ENCODE measurements at places on chromosomes 16 and 17. TPM values are rescaled to one million over a fixed set of nuclear protein-coding genes. Genes with fewer than 3 reads are reported as not detected.
A peak's percentile ranks its signal among the peaks of the same experiment; 100 is the strongest.

The SLC16A13 gene
- 0.97 TPM for total RNA-seq

DNA sequence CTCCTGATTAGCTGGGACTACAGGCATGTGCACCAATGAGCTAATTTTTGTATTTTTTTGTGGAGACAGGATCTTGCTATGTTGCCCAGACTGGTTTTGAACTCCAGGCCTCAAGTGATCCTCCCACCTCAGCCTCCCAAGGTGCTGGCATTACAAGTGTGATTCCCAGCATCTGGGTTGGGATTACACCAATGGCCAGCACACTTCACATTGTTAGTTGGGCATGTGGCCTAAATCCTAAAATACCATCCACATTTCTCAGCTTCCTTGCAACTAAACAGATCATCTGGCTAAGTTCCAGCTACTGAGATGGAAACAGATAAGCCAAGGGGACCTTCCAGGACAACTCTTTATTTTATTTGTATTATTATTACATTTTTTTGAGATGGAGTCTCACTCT, 9.9 kb downstream of the RABEP2 start:
- H3K27ac ChIP-seq = no peak overlapping the region
- no peaks in the 10 kb centered on the region for H3K4me1 ChIP-seq
- no peak overlapping the region for H3K4me3 ChIP-seq
- no peaks in the 10 kb centered on the region for H3K36me3 ChIP-seq
- DNase-seq = no peak

GRCh38 chr16:58440131-58440530, 47.9 kb downstream of the GINS3 start:
- DNase-seq = no peak
- no peak overlapping the region for H3K27ac ChIP-seq
- H3K4me1 ChIP-seq = peaks cover 15% of the 10 kb centered on the region
- no peaks in the 10 kb centered on the region for H3K27me3 ChIP-seq
- H3K36me3 ChIP-seq = no peaks in the 10 kb centered on the region

DNA sequence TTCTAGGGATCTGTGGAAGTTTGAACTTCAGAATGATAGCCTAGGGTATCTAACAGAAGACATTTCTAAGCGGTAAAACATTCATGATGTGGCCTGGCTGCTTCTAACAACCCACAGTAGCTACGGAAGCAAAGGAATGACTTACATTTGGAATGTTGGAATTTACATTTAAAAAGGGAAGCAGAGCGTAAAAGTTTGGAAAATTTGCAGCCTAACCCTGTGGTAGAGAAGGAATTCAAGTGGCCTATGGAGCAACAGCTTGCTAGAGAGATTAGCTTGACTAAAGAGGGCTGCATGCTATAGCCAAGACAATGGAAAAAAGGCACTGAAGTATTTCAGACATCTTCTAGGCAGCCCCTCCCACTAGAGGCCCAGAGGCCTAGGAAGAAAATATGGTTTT, 50.1 kb downstream of the HNF1B start:
- no peaks in the 10 kb centered on the region for H3K4me1 ChIP-seq
- DNase-seq = no peak
- no peak overlapping the region for H3K4me3 ChIP-seq
- no peak overlapping the region for H3K27ac ChIP-seq

The STH gene
- not detected for total RNA-seq

DNA sequence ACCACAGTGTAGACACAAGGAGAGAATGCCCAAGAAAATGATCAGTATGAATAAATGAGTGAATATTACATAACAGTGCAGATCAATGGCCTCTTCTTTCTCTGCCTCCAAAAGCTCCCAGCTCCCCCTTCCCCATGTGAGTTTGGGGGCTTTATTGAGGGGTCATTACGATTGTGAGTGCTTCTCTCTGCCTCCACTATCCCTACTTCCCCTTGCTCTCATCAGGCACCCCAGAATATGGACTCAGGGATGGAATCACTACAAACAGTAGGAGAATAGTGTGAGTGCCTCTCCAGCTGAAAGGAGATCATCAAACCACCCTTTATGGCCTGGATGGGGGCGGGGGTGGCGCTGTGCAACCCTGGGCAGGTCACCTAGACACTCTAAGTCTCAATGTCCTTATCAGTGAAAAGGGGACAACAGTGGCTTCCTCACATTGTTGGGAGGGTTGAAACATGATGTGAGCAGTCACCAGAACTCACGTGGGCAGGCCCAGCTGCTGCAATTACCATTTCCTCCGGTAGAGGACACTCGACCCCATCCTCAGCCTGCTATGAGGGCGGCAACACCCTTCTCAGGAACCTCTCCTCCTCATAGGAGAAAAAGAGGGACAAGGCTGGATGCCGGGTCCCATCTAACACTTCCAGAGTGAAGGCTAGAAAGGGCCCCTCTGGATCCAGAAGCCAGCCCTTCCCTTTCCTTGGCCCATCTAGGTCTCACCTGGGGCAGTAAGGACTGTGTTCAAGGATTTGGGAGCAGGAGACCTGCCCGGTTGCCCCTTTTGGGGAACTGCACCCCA, 2.1 kb upstream of the EPOP start:
- peak; percentile 89 for DNase-seq
- H3K4me1 ChIP-seq = peaks cover 11% of the 10 kb centered on the region
- no peak overlapping the region for H3K4me3 ChIP-seq
- no peaks in the 10 kb centered on the region for H3K36me3 ChIP-seq

DNA sequence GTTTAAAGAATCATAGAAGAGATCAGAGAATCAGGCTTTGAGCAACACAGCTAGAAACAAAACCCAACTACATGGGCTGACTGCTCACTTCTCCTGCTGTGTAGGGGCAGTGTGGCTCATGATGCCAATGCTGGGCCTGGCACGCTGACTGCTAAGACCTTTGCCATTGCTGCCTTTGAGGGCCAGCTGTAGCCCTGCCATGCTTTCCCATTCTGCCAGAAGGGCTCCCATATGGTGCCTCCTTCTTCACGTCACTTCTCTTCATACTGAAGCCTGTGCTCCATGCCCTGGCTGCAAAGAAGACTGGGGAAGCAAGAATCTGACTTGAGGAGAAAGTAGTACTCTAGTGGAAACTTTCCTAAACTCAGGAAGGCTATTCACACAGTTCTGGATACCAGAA, 232.9 kb downstream of the UTP18 start:
- H3K27ac ChIP-seq = no peak overlapping the region
- DNase-seq = no peak
- no peaks in the 10 kb centered on the region for H3K36me3 ChIP-seq
- no peaks in the 10 kb centered on the region for H3K4me1 ChIP-seq

DNA sequence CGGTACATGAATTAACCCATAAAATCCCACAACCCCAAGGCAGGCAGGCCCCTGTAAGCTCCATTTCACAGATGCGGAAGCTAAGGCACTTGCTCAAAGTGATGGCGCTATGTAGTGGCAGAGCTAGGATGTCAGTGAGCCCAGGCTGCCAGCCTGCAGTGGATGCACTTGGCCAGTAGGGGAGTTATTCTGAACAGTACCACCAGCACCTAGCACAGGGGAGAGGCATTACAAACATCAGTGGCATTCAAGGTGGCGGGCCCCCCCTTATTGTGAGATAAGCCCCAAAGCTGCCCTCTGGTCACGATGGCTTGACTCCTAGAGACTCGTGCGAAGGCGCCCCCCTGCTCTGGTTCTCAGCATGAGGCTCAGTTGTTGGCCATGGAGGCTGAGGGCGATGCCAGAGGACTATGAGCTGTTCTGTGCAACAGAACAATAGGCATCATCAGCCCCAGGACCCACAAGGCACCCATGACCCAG, 33.8 kb downstream of the GTF3C1 start:
- H3K4me3 ChIP-seq = no peak overlapping the region
- no peak for DNase-seq
- peaks cover 36% of the 10 kb centered on the region for H3K36me3 ChIP-seq

DNA sequence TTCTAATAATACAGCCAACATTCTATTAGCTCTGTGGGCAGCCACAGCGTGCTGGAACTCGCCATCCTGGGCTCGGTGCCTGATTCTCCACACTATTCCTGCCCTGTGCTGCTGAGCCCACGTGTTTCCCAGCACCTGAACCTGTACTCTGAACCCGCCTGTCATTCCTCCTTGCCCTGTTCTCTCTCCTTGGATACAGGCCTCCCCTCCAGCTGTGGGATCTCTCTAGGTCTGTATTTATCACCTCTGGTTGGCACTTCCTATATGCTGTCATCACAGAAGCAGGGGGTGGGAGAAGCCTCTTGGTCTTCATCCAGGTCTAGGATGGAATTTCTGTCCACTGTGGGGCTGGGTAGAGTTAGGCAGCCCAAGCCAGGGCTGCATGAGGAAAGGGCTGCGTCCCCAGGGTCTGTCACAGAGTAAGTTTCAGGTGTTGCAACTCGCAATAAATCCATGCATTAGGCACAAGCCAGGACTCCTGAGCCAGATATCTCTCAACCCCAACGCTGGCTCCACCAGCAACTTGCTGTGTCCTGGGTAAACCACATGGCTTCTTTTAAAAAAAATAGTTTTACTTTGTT, 56.0 kb downstream of the ABAT start:
- H3K4me1 ChIP-seq = no peaks in the 10 kb centered on the region
- DNase-seq = no peak
- H3K27ac ChIP-seq = no peak overlapping the region

The APOH gene
- not detected for total RNA-seq

GRCh38 chr17:15475631-15476354, 8.4 kb upstream of the CDRT4 start:
- H3K27me3 ChIP-seq = no peaks in the 10 kb centered on the region
- no peak overlapping the region for H3K27ac ChIP-seq
- no peak for DNase-seq
- no peaks in the 10 kb centered on the region for H3K36me3 ChIP-seq

- no peak for DNase-seq
- H3K4me3 ChIP-seq = no peak overlapping the region
- no peaks in the 10 kb centered on the region for H3K4me1 ChIP-seq
These were observed 124.7 kb downstream of the SNX11 start for GRCh38 chr17:48231995-48232959.

DNA sequence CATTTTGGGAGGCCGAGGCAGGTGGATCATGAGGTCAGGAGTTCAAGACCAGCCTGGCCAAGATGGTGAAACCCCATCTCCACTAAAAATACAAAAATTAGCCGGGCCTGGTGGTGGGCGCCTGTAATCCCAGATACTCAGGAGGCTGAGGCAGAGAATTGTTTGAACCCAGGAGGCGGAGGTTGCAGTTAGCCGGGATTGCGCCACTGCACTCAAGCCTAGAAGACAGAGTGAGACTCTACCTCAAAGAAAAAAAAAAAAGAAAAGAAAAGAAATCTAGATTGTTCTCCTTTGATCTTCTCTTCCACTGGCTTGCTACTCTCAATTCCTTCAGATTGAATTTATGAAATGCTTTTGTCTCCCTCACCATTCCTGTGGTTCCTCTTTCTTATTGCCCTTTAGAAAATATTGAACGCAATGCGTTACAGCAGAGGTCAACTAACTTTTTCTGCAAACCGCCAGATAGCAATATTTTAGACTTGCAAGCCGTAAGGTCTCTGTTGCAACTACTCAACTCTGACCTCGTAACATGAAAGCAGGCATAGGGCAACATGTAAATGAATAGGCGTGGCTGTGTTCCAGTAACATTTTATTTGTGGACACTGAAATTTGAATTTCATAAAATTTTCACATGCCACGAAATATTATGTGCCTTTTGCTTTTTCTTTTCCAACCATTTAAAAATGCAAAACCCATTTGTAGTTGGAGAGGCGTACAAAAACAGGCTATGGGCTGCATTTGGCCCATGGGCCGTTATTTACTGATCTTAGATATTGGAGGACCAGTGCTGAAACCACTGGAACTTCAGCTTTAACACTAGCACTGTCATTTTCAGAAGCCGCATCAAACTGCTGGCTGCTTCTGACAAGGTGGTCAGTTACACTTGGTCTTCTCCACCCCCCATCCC, 24.8 kb downstream of the PITPNC1 start:
- H3K27ac ChIP-seq = no peak overlapping the region
- no peaks in the 10 kb centered on the region for H3K36me3 ChIP-seq
- no peak for DNase-seq
- H3K4me3 ChIP-seq = no peak overlapping the region
- no peaks in the 10 kb centered on the region for H3K4me1 ChIP-seq
